Stimulated activated CD4-positive, alpha-beta T cell treated with anti-CD3 and anti-CD28 coated beads, Interleukin-1b, Interleukin-23, amount 100 ng/mL, for 1 hour (primary cell): ENCODE measurements at places on chromosomes 1 and 21.

- no peak for DNase-seq
Observed at GRCh38 chr1:119631433-119632102, 16.5 kb downstream of the ZNF697 start.

- no peak for DNase-seq
Observed at GRCh38 chr1:193301746-193302145, 115.3 kb upstream of the B3GALT2 start.

DNA sequence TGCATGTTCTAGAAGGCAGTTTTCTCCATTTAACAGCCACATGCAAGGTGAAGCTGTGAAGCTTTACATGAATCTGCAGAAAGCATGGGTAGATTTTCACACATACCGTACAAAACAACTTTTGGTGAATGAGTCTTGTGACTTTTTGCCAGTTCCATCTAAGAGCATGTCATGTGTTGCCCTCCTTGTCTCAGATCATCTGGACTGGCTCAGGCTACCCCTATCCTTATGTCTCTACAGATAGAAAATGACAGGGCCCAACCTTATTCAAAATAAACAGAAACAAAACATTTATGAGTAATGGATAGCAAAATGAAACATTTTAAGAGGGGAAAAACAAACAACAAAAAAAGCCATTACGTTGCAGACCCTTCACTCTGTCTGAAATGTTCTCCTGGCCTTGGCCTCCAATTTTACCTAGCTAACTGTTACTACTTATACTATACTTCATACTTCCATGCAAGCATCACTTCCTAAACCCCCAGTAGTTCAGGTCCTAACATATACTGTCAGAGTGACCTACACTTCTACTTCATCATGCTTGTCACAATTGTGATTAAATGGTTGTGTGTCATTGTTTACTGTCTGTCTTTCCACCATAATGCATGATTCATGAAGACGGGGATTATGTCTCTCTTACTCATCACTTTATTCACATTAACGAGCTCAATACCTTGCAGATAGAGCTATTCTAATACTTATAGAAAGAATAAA is 39.0 kb downstream of the LRRC8C start:
- no peak for DNase-seq

GRCh38 chr1:212237651-212238050 is 47.6 kb upstream of the PPP2R5A start:
- no peak for DNase-seq

DNA sequence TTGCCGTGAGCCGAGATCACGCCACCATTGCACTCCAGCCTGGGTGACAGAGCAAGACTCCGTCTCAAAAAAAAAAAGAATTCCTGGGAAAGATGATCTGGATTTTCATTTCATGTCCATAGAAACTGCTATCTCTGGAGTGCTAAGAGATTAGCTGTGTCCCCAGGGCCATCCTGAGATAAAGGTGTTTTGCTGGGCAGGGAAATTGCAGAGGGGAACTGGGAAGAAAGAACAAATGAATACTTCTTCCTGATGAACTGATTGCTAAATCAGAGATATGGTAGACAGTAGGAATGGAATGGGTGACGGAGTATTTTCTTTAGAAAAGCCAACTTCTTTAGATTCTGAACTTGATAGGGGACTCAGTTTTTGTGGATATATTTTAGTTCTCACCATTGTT is 19.2 kb downstream of the SNRPE start:
- DNase-seq: no peak

- peak; percentile 41 for DNase-seq
Observed at GRCh38 chr1:55140546-55140983, 74.6 kb downstream of the USP24 start.

DNA sequence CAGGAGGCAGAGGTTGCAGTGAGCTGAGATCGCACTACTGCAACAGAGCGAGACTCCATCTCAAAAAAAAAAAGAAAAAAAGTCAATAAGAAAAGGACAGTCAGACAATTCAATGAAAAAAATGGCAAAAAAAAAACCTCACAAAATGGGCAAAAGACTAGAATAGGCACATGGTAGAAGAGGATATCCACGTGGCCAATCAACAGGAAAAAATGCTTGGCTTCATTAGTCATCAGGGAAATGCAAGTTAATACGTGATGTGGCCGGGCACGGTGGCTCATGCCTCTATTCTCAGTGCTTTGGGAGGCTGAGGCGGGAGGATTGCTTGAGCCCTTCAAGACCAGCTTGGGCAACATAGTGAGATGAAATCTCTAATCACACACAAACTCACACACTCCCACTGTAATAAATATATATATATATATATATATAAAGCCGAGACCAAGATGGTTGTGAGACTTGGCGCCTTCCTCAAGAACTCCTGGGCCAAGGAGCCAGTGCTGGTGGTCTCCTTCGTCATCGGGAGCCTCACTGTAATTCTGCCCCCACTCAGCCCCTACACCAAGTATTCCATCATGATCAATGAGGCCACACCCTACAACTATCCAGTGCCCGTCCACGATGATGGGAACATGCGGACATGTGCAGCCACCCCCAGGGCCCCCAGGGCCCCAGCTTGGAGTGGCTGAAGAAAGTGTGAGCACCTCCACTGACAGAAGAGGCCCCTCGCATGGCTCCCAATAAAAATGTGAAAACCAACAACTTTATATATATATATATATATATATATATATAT is 22.9 kb upstream of the LEFTY2 start:
- no peak for DNase-seq

GRCh38 chr1:117589544-117589943 is 16.3 kb upstream of the TENT5C start:
- no peak for DNase-seq

DNA sequence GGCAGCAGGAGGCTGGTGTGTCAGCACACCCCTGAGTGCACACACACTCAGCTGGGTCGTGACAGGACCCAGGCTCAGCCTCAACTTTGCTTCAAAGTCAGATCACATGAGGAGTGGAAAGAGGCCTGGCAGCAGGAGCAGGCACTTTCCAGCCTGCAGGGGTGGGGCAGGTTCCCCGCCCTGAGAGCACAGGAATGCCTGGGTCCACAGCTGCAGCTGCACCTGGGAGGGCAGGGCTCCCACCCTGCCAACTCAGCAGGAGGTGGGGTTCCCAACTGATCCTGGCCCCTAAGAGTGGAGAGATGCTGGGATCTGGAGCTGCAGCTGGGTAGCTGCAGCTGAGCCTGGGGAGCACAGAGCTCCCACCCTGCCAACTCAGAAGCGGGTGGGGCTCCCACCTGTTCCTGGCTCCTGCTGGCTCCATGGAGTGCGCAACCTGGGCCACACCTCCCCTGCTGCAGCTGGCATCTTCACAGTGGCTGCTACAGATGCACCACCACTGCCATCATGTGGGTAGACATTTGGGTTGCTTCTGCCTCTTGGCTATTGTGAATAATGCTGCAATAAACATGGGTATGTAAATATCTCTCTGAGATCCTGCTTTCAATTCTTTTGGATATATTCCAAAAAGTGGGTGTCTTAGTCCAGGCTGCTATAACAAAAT is 415.4 kb downstream of the TTLL7 start:
- DNase-seq: no peak

DNA sequence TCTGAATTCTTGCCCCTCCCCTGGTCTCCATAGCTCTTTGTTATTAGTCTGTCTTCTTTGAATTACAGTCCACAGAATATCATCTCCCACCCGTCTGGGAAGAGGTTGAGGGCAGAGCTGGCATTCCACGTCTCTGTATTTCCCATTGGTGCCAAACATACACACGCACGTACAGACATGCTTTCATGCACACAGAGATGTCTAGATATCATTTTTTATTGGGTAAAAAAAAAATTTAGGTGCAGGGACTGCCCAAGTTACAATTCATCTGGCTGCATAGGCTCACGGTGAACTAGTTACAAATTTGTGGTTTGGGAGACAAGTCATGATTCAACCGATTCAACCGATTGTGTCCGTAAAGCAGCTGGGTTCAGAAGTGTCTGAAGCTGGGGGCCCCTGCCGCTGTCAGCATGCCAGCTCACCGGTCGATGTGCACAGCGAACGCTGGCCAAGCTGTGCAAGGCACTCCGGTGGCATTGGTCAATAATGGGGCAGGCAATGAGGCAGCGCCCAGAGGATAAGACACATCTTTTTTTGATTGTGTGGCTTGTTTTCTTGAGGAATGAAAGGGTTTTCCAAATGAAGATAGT is 73.7 kb downstream of the KCNN3 start:
- DNase-seq: no peak

DNA sequence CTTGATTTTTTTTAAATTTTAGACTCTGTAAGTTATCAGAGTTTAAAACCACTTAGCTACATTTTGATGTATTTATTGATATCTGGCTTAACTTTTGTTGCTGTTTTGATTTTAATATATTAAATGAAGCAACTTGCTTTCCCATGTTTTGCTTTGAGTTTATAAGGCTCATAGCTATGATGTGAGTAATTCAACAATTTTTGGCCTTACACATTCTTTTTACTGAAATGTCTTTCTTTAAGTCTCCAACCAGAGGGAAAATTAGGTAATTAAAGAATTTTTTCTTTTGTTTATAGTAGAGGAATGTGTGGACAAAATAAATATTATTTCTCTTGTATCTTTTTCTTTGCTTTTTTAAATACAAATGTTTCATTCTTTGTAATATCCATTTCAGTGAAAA is 258.3 kb upstream of the ADAMTS5 start:
- no peak for DNase-seq

GRCh38 chr21:39869141-39869818 is 2.0 kb downstream of the PCP4 start:
- no peak for DNase-seq

DNA sequence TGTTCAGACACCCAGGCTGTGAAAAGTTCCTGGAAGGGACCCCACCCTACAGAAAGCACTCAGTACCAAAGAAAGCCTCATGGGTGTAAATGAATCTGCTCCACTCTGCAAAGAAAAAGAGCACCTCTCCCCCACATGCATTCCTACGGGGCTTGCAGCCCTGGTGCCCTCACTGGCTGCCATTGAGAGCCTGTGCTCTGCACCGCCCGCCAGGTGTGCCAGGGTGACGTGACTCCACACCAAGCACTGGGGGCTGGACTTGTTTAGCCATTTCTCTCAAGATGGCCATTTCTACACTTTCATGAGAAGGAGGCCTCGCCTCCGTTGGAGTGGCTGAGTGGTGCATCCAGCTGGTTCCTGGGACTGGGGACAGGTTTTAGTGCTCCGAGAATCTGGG is 380.5 kb upstream of the VAMP3 start:
- DNase-seq: no peak

DNA sequence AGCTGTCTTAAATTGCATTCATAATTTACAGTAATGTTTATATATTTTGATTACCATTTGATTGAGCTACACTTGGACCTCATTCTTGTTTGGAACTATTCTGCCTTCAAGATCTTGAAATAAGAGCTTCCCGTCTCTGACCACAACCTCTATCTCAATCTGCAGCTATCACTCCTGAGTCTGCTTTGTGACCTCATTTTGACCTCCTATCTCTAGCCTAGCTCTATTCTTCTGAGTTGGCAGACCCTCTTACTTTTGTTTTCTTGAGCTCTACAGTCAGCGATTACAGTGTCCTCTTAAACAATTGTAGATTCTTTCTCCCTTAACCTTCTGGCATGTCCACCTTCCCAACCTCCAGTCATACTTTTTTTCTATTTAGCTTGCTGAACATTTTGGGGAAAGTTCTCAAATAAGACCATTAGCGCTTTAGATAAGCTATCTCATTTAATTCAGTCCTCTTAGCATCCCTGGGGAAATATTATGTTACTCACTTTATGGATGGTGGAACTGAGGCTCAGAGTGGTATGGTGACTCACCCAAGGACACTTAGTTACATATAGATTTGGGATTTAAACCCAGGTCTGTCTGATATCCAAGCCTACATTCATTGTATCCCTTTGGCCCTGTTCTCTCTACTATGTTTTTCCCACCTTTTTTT is 19.1 kb downstream of the RPAP2 start:
- no peak for DNase-seq

DNA sequence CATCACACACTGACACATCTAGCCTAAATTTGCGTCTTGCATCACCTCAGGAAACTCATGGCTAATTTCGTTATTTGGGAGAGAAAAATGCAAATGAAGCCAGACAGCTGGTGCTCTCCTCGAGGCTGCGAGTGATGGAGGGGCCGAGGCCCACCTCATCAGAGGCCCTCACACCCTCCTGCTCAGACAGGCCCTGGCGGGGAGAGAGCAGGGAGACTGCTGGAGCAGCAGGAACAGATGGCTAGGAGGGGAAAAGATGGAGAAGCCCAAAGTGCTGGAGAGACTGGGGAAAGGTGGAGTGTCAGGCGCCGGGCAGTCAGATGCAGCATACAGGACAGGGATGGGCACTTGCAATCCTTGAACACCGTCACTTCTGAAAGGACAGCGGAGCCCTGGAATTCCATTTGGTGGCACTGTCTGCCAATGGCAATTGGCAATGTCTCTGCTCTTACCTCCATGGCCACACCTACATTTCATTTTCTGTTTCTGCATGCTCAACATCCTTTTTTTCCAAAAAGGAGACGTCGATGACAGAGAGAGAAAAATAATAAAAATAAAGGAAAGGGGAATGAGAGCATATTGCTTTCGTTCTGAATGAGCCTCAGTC is 286.2 kb downstream of the SPATA17 start:
- DNase-seq: no peak

DNA sequence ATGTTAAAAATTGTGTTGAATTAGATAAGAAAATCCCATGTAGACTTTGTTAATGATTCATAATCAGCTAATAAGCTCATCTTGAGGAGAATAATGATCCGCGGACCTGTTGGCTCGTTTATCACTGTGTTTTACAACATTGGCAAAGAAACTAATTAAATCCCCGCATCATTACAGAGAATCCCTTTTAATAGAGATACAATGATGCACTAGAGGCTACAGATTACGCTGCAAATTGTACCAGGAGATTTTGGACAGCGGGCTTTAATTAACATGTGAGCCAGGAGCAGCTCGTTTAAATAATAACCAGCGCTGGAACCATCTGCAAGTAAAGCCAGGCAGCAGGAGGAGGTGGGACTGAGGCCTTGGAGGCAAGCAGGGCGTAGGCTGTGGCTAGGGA is 280.3 kb upstream of the POU3F1 start:
- no peak for DNase-seq

DNA sequence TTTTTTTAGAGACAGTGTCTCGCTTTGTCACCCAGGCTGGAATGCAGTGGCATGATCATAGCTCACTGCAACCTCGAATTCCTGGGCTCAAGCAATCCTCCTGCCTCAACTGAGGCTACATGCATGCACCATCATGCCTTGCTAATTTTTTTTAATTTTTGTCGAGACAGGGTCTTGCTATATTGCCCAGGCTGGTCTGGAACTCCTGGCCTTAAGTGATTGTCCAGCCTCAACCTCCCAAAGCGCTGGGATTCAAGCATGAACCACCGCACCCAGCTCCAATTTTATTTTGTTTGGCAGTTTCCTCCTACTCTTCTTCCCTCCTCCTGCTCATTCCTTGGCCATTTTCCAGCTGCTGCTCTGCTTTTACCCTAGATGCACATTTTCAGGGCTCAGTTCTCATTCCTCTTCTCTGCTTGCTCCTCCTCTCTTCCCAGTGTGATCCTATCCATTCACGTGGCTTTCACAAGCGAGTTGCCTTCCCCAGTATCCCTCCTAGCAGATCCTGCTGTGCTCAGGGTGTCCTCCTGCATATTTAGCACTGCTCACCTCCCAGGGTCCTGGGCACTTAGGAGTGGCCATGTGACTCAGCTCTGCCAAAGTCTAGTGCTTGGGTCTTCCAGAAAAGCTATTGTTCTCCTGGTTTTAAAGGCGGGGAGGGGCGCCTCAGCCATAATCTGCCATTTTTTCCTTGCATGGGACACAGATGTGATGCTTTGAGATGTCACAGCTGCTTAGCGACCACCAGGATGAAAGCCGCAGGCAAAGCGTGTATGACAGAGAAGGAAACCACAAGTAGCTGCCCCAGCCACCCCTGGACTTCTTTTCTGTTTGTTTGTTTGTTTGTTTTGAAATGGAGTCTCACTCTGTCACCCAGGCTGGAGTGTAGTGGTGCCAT is 33.7 kb downstream of the PSEN2 start:
- no peak for DNase-seq

- no peak for DNase-seq
Observed at GRCh38 chr1:40404670-40405462, 31.3 kb downstream of the SMAP2 start.
